ENCODE measurements at places on chromosomes 6 and 20. TPM values are rescaled to one million over a fixed set of nuclear protein-coding genes. Genes with fewer than 3 reads are reported as not detected.

Gene WFDC5
- polyA plus RNA-seq, result not detected

Gene HLA-DRB5
- 46.3 TPM for polyA plus RNA-seq

Gene SPATA2
- polyA plus RNA-seq, result 12.1 TPM

Gene ZBTB24
- polyA plus RNA-seq, result 13.6 TPM

Gene BNIP5
- polyA plus RNA-seq, result 0.21 TPM
